Posterior cingulate gyrus (tissue), 11 donors: ENCODE measurements at places on chromosomes 6 and 20.
A peak's percentile ranks its signal among the peaks of the same experiment; 100 is the strongest.

DNA sequence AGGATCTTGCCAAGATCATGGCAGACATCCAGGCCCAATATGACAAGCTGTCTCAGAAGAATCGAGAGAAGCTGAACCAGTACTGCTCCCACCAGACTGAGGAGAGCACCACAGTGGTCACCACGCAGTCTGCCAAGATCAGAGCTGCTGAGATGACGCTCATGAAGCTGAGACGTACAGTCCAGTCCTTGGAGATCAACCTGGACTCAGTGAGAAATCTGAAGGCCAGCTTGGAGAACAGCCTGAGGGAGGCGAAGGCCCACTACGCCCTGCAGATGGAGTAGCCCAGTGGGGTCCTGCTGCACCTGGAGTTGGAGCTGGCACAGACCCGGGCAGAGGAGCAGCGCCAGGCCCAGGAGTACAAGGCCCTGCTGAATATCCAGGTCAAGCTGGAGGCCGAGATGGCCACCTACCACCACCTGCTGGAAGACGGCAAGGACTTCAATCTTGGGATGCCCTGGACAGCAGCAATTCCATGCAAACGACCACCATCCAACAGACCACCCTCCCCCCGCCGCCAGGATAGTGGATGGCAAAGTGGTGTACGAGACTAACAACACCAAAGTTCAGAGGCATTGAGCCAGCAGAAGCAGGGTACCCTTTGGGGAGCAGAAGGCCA is 44.7 kb upstream of the GRM4 start:
- DNase-seq = no peak

- DNase-seq = no peak
These were observed 2.1 kb upstream of the HIVEP1 start for GRCh38 chr6:12009876-12010634.

DNA sequence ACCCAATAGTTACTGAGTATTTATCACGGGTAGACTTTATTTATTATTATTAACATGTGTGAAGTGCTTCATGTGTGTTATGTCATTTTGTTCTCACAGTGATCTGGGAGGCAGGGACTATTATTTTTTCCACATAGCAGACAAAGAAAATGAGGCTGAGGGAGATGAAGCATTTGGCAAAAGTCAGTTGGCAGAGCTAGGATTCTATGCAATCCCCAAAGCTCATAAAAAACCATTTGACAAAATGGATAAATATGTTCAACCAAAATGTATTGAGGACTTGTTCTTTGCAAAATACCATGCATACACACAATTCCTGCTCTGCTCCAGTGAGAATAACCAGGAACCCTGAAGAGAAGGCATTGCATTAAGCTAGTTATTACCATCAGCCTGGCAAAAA is 184.4 kb downstream of the HS3ST5 start:
- DNase-seq = no peak

DNA sequence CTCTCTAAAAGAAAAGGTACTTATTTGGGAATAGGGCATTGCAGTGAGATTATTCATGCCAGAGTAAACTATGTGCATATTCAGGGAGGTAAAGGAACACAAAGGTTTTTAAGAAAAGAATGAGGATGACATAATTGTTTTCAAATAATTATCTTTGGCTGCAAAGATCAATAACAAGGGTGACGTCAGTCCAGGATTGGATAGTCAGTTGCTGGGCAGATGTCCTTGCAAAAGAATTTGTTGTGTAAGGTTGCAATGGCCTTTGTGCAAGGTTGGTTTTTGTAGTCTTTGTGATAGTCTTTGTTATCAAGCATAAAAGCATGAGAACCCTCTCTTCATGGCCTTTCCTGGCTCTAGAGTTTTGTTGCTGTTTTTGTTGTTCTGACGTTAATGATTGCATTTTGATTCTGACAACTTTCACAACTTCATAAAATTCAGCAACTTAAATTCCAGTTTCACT is 17.7 kb downstream of the LOC128125822 start:
- DNase-seq = no peak

DNA sequence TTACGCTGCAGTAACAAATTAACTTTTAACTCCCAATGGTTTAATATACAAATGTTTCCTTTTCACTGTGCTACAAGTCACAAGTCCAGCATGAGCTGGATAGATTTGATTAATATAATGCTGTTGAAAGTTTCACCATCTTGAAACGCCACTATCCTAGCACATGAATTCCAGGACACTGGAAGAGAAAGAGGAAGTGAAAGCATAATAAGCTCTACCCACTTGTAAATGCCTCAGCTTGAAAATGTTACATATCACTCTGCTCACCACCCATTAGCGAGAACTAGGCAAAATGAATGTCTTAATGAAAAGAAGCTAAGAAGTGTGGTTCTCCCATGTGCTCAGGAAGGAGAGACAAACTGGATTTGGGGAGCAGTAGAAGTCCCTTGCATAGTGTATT is 46.9 kb downstream of the PCSK2 start:
- DNase-seq = no peak

DNA sequence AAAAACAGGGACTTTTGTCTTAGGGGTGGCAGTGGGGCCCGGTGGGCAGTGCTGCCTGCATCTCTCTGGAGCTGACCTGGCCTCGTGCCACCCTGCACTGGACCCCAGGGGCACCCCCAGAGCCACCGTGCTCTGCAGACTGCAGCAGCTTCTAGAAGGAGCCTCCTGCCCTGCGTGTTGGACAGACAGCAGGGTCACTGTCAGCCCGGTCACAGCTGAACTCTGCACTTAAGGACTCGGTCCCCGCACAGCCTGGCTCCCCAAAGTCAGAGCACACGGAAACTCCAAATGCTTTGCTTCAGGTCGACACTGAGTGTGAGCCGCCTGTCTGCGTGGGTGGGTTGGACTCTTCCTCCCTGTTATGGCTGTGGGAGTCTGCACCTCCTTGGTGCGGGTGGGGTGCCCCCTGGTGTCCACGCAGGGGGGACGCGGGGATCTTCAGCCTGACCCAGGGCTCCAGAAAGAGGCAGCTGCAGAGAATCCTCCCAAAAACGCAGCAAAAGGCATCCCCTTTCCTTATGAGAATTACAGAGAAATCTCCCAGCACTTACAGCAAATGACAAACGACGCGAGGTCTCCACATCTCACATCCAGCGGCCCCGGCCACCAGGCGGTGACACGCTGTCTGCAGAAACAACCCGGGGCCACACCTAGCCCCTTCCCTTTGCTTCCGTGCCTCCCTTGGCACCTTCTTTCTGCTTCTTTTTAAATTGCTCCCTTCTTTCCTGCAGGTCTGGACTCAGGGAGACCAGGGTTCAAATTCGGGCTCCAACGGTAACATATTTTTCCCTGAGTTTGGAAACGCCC is 36.3 kb upstream of the DACT2 start:
- peak; percentile 95 for DNase-seq

- DNase-seq = no peak
These were observed 700.5 kb downstream of the COL12A1 start for GRCh38 chr6:74505391-74505790.
